ENCODE measurements at places on chromosomes 3 and 15.

DNA sequence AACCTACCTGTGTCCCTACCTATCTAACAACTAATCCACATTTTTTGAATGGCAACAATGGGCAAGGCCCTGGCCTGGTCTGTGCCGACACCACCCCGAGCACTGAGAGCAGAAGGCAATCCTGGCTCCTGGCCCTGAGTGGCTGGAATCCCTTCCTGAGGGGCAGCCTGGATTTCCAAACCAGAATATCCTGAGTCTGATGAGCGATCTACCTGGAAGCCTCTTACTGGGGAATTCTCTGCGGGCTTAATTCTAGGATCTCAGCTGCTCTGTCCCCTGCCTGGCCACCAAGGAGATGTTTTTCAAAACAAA lies 22.1 kb downstream of the ATP2B2 start:
- DNase-seq = no peak

- DNase-seq = no peak
Measured at GRCh38 chr3:114872050-114872449, 275.0 kb downstream of the ZBTB20 start.

DNA sequence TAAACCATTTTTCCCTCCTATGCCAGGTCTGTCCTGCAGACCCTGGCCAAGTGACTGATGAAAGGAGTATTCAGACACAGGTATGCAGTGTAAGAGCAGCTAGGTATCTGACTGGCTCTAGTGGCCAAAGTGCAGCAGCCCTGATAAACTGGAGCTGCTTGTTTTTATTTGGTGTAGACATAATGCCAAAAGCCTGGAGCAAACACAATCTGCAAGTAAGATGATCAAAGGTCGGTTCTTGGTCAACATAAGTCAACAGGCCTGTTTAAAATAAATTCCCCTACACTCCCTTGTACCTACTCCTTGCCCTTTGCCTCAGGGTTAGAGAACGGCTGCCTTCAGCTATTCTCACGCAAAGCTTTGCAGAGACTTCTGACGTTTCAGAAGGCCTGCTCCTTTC lies 1003.1 kb downstream of the ZPLD1 start:
- DNase-seq = no peak

- DNase-seq = no peak
Measured at GRCh38 chr3:153967260-153967659, 153.9 kb upstream of the ARHGEF26 start.

- DNase-seq = no peak
Measured at GRCh38 chr15:96268442-96269204, 61.9 kb upstream of the NR2F2 start.

GRCh38 chr15:24943361-24943760 lies 11.4 kb upstream of the SNRPN start:
- DNase-seq = no peak

DNA sequence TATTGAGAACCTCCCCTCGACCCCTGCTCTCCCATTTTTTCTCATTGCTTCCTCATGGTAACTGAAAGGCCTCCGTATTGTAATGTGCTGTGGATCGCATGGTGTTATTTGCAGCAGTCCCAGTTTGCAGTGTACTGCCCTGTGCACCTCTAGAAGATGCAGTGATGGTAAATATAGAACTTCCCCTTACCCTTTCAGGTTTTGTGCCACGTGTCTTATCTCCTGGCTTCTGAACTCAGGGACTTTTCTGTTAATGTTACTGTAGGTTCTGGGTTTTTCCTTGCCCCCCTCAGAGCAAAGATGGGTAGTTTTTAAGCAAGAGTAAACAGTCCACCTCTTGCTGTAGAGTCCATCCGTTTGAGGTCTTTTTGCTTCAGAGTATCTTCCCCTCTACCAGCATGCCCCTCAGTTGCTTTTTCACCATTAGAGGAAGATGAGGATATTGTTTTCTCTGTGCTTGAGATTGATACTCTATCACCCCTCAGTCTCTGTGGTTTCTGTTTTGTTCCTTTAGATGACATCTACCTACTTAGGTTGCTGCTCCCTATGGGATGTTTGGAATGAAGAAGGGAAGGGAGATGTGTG lies 22.4 kb downstream of the CHD2 start:
- DNase-seq = no peak

DNA sequence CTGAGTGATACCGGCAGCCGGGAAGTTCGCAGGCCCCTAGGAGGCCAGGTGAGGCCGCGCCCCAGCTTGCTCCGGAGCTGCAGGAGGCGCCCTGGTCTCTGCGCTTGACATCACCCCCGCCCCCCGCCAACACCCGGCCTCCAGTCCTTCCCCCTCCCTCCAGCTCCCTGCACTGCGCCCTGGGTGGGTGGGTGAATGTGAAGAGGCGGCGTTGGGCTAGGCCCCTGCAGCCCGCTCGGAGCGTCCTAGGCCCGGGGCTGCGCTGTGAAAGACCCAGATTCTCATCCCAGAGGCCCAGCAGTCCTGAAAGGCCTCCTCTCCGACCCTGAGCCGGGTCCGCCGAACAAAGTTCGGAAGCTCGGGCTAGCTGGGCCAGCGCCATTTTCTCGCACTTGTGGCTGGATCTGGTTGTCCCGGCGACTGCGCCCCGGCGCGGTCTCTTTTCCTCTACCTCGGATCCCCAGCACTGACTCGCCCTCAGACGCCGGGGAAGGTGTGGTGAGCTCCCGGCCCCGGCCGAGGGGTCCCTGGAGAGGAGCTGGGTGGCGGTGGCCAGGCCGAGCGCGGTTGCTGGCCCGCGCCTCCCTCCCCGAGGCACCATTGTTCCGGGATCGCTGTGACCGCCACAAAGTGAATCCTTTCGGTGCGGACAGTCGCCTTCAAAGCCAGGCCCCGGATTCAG lies 12.9 kb downstream of the ZIC4 start:
- DNase-seq = no peak

- peak; percentile 20 for DNase-seq
Measured at GRCh38 chr15:45790325-45790943, 155.6 kb downstream of the SQOR start.

DNA sequence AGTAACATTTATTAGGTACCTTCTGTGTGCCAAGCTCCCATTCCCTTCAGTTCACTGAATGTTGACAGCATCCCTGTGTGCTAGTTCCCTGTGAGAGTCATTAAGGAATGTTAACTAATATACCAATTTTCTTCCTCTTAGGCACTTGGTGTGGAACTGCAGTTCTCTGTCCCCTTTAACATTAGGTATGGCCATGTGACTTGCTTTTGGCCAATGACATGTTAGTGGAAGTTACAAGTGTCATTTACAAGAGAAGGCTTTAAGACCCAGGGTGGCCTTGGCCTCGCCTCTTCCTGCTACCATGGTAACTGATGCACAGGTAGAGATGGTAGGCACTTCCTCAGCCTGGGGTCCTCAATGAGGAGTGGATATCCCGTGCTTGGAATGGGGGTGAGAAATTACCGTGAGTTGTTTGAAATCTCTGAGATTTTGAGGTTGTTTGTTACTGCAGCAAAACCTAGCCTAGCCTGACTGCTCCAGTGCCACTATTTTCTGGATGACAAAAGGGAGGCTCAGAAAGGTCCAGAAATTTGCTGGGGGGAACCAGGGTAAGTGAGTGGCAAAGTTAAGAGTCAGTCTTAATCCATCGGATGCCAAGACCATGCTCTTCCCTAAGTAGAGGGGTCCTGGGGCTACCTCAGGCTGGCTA lies 21.2 kb upstream of the LINGO1 start:
- DNase-seq = no peak
